B cell (primary cell): ENCODE measurements at places on chromosomes 4 and X. TPM values are rescaled to one million over a fixed set of nuclear protein-coding genes. Genes with fewer than 3 reads are reported as not detected.

DNA sequence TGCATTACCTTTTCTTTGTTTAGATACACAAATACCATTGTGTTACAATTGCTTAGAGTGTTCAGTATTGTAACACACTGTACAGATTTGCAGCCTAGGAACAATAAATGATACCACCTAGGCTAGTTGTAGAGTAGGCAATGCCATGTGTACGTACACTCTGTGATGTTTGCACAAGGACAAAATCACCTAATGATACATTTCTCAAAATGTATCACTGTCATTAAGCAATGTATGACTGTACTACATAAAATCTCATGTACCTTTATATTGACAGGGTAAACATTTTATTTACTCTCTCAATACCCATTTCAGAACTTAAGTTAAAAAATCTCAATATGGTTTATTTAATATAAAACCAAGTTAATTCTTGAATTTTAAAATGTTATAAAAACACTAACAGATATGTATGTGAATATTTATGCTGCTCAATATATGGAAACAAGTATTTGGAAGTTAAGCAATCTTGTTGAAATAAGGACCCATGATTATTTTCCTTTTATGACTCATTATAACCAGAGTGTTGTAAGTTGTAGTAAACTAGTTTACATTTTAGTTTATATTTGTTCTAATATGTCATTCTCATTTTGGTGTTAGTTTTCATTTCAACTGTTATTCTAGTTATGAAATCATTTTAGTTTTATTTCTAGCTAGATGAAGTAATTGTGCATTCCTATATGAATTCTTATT is 409.2 kb downstream of the TLL1 start:
- H3K4me1 ChIP-seq = no peaks in the 10 kb centered on the region
- no peak overlapping the region for H3K27ac ChIP-seq
- H3K36me3 ChIP-seq = no peaks in the 10 kb centered on the region
- H3K4me3 ChIP-seq = no peak overlapping the region
- DNase-seq = no peak

DNA sequence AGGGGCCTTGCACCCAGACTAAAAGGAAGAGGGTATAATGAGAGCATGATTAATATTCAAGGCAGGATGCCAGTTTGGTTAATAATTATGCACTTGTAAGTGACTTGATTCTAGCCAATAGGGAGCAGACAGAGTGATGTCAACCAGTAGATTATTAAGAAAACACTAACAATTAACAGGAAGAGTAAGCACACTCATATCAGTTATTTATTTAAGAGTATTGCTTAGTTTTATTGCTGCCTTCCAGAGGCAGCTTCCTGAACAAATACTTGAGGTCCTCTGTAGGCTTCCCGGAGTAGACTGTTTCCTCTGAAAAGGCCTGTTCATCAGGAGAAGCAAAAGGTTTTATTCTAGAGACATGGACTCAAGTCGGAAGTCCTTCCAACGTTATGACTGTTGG is 129.1 kb upstream of the AFF2 start:
- no peak overlapping the region for H3K4me3 ChIP-seq
- H3K4me1 ChIP-seq = no peaks in the 10 kb centered on the region
- H3K36me3 ChIP-seq = no peaks in the 10 kb centered on the region
- no peaks in the 10 kb centered on the region for H3K27me3 ChIP-seq
- no peak for DNase-seq
- no peak overlapping the region for H3K27ac ChIP-seq

GRCh38 chr4:55964046-55964445 is 15.3 kb downstream of the CEP135 start:
- H3K27me3 ChIP-seq = no peaks in the 10 kb centered on the region
- peaks cover 9% of the 10 kb centered on the region for H3K36me3 ChIP-seq
- DNase-seq = no peak
- no peak overlapping the region for H3K4me3 ChIP-seq
- H3K27ac ChIP-seq = no peak overlapping the region
- H3K4me1 ChIP-seq = no peaks in the 10 kb centered on the region

- no peaks in the 10 kb centered on the region for H3K36me3 ChIP-seq
- H3K27me3 ChIP-seq = no peaks in the 10 kb centered on the region
- no peak for DNase-seq
- no peak overlapping the region for H3K27ac ChIP-seq
- H3K4me1 ChIP-seq = peaks cover 11% of the 10 kb centered on the region
Observed at GRCh38 chr4:152727784-152728183, 48.0 kb upstream of the TMEM154 start.

The STOX2 gene
- total RNA-seq = not detected in 2 replicates
